Activated T-cell treated with anti-CD3 and anti-CD28 coated beads for 24 hours (primary cell): ENCODE measurements at places on chromosomes 12 and 14.

DNA sequence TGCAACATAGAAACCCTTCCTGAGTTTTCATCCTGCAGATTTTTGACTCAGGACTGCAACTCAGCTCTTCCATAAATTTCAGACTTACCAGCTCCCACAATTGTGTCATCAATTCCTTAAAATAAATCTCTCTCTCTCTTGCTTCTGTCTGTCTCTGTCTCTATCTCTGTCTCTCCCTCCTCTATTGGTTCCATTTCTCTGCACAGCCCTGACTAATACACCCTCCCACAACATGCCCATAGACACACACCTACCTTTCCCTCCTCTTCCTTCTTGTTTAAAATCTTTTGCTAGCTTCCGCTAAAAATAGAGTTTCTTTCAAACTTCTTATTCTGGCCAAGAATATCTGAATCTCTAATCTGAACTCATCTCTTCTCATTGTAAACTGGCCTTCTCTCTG lies 22.9 kb upstream of the PTHLH start:
- DNase-seq = no peak

GRCh38 chr14:104428860-104429259 lies 150.7 kb upstream of the C14orf180 start:
- DNase-seq = no peak

DNA sequence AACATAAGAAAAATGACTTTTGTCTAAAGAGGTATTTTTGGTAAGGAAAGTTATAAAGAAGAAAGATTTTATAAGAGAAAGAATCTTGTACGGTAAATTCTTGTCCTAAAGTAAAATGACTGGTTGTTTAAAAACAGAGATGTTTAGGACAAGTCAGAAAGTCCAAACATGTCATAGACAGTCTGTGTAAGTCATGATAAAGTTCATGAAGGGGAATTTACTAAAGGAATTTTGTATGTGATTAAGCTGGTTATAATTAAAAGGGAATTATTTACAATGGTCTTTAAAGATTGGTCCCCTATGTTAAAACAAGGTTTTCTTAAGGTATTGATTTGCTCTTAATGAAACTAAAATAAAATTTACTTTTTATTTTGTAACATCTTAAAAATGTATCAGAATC lies 269.4 kb upstream of the CCDC196 start:
- no peak for DNase-seq

- DNase-seq = no peak
These were observed 6.7 kb downstream of the CELA1 start for GRCh38 chr12:51339750-51340149.

DNA sequence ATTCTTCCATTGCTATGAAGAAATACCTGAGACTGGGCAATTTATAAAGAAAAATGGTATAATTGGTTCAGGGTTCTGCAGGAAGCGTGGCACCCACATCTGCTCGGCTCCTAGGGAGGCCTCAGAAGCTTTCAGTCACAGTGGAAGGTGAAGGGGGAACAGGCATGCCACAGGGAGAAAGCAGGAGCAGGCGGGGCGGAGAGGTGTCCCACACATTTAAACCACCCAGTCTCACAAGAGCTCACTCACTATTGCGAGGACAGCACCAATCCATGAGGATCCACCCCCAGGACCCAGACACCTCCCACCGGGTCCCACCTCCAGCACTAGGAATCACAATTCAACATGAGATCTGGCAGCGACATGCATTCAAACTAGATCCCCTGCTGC lies 56.0 kb upstream of the C14orf180 start:
- no peak for DNase-seq

DNA sequence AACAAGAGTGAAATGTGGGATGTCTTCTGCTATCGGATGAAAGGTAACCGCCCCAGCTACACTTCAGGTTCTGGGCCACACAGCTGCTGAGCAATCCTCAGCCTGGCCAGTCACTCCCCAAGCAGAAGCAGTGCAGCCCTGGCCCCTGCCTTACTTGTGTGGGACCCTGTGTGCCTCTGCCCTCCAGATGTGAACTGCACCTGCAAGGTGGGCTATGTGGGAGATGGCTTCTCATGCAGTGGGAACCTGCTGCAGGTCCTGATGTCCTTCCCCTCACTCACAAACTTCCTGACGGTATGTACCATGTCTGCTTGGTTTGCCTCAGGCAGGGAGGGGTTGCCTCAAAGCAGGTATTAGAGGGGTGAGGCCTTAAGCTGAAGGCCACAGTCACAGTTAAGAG lies 85.6 kb downstream of the NT5DC3 start:
- DNase-seq = no peak

DNA sequence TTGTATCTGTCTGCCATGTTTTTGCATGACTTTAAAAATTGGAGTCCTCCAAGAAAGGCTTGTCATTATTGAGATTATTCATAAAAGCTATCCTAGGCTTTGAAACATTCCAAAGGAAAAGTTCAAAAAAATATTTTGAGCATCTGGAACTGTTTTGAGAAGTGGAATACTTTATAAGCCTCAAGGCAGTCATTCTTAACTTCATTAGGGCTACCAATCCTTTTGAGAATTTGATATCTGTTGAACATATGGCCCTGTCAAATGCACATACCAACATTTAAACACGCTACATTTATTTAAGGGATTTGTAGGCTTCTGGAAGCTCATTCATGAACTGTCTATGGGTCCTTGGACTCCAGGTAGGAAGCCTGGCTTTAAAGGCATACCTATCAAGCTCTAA lies 77.0 kb downstream of the TMEM117 start:
- DNase-seq = no peak

DNA sequence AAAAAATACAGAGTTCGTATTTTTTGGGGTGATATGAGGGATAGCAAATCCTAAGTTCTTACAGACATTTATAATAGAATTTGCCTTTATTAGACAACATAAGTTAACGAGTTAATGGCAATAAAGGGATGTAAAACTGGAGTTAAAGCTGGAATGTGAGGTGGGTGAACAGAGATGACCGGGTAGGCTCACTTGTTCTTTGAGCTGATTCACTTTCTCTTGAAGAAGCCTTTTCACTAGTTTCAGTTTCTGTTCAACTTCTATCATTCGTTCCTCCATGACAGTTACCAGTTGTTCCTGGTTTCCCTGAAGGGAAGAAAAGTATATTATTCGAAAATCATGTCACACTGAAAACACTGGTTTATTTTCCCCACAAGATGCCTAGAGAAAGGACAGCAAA lies 57.7 kb upstream of the SAV1 start:
- DNase-seq = no peak

DNA sequence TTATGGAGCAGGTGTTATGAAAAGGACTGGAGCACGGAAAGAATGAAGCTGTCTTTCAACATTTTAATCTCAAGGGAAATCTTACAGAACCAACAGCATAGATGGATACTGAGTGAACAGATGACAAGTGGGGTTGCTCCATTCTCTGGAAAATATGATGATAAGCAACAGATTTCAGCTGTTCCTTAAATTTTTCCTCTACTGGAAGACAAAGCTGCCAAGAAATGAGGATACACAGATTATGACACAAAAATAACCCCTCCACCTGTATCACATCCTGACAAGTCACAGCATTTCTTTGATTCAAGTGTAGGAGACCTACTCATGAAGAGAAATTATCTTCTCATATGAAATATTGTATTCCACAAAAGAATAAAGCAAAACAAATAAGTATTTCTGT lies 13.0 kb upstream of the TMTC2 start:
- no peak for DNase-seq
